ENCODE measurements at places on chromosomes 12 and 14.

- DNase-seq, result no peak
Measured at GRCh38 chr14:68522510-68523325, 270.1 kb downstream of the ZFP36L1 start.

- peak; percentile 29 for DNase-seq
Measured at GRCh38 chr12:77615332-77615731, 215.4 kb upstream of the NAV3 start.

GRCh38 chr12:53160000-53160399, 20.5 kb upstream of the ZNF740 start:
- no peak for DNase-seq

DNA sequence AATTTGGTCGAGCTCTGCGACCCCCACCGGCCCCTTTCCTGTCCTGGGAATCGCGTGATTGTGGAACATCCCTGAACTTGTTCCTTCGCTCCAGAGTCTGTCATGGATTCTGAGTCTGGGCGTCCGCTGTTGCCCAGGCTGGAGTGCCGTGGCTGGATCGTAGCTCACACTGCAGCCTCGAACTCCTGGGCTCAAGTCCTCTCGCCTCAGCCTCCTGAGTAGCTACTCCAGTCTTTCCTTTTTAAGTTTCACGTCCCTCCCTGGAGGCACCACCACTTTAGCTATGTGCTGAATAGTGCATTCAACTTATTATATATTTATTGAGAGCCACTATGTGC, 698 bp downstream of the ACOT6 start:
- DNase-seq, result no peak

DNA sequence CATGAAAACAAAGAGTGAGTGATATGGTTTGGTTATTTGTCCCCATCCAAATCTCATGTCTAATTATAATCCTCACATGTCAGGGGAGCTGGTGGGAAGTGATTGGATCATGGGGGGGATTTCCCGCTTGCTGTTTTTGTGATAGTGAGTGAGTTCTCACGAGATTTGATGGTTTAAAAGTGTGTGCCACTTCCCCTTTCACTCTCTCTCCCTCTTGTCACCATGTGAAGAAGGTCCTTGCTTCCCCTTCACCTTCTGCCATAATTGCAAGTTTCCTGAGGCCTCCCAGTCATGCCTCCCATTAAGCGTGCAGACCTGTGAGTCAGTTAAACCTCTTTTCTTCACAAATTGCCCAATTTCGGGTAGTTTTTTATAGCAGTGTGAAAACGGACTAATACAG, 2.1 kb upstream of the ATXN7L3B start:
- no peak for DNase-seq

- DNase-seq, result no peak
Measured at GRCh38 chr14:35250319-35250718, 41.9 kb upstream of the PSMA6 start.

- peak; percentile 80 for DNase-seq
Measured at GRCh38 chr14:75295491-75296345, 17.1 kb downstream of the FOS start.

GRCh38 chr12:97643924-97644323, 181.3 kb downstream of the RMST start:
- DNase-seq, result no peak

DNA sequence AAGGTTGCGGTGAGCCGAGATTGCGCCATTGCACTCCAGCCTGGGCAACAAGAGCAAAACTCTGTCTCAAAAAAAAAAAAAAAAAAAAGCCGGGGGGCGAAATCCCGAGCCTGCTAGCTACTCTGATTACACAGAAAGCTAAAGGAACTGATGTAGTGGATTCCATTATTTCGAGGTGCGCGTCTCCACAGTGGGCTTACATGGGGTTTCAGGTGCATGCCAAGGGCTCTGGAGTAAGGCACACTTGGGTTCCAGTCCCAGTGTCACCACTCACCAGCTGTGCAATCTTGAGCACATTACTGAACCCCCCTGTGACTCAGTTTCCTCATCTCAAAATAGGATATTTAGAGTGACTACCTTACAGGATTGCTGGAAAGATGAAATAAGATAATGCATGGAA, 1.7 kb upstream of the RAB15 start:
- DNase-seq, result no peak

GRCh38 chr14:55451950-55452349, 11.5 kb upstream of the TBPL2 start:
- no peak for DNase-seq

DNA sequence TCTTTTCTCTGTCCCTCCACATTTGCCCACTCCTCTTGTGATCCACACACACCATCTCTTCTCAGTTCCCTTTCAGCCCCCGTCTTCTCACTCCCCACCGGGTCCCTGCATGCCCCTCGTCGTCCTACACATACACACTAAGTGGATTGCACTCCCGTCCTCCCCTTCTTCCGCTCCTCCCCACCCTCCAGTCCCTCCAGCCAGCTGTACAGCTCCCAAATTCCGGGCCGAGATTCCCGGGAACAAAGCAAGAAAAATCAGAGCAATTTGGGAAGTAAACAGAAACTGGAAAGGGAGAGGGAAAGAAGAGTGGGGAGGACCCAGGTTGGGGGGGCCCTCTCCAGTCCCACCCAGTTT, 282 bp upstream of the IGFBP6 start:
- DNase-seq, result peak; percentile 51

GRCh38 chr14:76546426-76547221, 170.7 kb downstream of the ESRRB start:
- peak; percentile 40 for DNase-seq

- DNase-seq, result peak; percentile 77
Measured at GRCh38 chr14:77037938-77038568, 9.5 kb upstream of the IRF2BPL start.

DNA sequence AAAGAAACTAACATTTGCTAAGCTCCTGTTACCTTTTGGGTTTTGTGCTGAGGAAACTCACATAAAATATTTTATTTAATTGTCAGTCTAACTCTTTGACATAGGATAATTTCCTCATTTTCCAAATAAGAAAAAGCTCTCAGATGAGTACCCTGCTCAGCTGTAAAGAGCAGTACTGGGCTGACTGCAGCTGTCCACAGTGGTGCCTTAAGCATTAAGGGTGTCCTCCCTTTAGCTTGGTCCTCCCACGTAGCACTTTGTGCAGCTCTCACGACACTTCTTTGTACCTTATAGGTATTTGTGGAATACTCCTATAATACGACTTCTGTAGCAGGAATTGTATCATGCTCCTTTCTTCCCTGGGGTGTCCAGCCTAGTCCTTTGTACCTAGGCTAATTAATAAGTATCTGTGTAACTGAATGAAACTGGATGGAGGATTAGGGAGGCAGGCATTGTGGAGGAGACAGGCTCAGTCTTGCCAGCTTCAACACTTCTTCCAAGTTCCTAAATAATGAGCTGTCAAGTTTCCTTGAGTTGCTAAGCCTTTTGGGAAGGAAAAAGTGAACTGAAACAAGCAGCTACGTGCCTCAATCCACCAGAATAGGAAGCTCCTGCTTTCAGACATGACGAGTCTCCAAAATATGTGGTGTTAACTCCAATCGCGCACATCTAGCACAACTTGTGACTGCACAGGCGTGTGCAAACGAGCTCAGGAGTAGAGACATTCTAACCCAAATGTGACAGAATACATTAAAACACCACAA, 123.0 kb downstream of the SLC38A4 start:
- DNase-seq, result peak; percentile 66

GRCh38 chr12:123854918-123855317, 92.8 kb downstream of the DNAH10 start:
- peak; percentile 7 for DNase-seq

DNA sequence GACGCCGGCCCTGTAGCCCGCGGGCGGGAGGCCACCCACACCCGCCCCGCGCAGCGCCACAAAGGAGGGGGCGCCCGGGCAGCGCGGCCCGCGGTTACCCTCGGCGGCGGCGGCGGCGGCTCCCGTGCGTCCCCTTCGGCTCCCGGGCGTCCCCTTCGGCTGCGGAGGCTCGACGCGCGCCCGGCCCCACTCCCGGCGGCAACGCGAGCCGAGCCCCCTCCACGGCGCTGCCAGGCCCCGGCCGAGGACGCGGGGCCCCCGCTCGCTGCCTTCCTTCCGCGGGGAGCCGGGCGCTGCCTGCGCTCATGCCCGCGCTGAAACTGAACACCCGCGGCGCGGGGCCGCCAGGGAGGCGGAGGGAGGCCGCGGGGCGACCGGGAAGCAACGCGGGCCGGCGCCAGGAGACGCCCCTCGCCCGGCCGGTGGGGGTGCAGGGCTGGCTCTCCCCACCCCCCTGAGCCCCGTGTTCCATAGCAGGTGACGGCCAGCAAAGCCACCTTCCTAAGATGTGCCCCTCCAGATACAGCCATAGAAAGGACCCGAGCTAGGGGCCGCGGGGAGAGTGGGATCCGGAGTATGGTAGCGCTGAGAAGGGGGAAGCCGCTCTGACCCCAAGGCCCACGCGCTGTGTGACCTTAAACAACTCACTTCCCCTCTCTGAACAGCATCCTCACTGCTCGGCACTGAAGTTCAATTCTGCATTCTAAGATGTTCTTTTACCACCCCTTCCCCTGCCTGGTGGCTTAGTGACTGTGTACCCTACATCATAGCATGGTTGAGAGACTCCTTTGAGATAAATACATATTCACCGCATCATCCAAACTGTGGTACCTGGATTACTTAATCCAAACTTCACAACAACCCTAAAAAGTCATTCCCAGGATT, 42.8 kb downstream of the KDM2B start:
- DNase-seq, result peak; percentile 38

DNA sequence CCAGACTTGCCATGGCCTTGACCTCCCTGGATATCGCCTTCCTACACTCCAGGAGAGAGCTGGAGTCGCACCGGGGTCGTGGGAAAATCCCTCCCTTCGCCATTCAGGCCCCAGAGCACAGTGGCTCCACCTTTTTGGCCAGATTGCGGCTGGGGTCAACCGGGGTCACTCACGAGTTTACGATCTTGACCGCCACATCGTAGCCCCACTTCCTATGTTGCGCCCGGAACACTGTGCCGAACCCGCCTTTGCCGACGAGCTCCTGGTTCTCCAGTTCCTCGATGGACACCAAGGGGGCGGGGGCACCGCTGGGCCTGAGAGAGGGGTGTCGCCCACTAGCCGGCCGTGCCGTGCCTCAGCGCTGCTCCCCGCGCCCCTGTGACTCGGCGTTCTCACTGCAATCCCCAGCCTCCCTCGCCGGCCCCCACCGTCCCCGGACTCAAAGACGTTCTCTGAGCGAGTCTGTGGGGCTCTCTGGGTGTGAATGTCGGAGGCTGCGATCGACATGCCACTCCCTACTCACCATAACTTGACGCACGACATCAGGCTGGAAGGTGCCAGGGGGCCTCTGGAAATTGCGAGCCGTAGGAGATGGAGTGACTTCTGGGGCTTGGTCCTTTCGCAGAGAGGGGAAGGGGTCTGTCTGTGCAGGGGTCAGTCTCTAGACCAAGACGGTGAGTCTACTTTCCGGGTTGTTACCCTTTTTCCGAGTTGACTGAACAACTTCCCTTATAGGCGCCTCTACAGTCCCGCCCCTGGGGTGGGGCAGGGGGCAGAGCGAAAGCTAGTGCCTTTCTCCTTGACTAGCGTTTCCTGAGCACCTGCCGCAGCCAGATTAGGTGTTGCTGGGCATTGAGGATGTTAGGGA, at the start of gene RIPK3:
Gene RIPK3, minus strand, starts transcription at position 708 of the 868 bp plus-strand sequence. Its CDS starts 165 bp downstream, at position 543.
- DNase-seq, result no peak

DNA sequence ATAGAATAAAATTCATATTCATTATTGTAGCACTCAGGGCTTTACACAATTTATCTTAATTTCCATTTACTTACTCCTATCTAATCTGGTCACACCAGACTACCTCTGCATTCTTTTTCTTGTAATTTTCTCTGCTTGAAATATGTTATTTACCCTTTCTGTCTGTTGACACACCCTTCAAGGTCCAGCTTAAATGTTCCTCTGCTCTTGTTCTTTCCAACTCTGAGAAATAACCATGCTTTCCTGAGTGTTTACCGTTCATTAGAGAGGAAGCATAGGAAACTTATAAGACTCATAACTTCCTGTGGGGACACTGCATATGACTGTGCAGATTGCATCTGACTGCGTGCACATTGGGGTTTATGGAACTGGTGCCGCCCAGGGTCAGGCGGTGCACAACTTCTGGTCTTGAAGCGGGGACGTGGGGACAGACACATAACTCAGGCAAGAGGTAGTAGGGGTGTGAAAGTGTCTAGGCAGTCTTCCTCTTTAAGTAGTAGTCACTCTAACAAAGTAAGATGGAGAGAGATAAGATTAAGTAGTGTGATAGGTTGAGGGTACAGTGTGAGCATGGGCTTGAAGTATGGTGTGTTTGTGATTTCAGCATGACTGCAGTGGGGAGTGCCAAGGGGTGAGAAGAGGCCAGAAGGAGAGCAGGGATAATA, 42.6 kb upstream of the FOXJ2 start:
- peak; percentile 21 for DNase-seq

DNA sequence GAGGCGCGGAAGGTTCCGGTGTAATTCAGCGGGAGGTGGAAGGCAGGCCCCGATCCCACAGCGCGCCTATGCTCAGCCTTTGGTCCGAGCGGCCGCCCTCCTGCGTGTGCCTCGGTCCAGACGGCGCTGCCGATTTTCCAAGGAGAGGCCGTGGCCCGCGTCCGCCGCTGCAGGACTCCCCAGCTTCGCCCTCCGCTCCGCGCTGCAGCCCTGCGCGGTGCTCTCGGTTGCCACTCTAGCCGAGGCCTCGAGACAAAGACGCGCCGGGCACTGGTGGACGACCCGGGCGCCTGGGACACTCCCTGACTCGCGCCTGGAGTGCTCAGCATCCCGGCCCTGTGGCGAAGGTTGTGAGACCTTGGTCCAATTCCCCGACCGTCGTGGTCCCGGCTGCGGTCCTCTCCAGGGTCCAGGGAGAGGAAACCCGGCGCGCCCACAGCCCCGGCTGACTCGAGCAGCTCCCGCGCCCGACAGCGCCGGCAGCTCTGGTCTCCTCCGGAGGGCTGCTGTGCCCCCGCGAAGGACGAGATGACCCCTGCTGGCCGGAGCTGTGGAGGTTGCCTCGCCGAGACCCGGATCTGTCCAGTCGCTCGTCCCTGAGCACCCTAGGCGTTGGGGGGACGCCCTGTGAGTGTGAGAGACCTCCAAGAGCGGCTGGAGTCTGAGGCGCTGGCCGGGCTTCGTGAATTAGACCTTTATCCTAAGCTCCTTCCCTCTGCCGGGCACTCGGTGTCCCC, 6.5 kb downstream of the HOXC12 start:
- no peak for DNase-seq

DNA sequence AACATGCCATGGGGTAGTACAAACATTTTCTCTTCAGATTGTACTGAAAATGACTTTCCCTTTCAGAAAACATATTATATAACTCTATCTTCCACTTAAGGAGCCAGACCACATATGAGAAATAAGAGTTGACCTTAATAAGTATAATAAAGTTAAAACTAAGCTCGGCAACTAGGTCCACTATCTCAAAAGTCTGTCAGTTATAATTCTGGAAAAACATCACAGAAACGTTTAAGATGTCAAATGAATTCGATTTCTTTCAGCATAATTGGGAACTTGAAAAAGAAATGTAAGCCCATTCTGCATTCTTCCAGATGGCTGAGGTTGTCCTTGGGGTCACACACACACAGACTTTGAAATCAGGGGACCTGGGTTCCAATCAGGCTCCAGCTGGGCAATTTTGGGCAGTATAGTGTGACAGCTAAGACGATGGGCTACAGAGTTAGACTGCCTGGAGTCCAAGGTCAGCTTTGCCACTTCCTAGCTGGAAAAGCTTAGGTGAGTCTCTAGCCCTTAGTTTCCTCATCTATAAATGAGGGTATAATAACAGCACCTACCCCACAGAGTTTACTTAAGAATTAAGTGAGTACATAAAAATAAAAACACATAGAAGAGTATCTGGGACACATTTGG, 75.6 kb downstream of the PPP2R5E start:
- DNase-seq, result no peak
